ENCODE measurements at places on chromosomes 12 and 14.

GRCh38 chr14:63203618-63204406 lies 431 bp upstream of the RHOJ start:
- peak; percentile 91 for DNase-seq

DNA sequence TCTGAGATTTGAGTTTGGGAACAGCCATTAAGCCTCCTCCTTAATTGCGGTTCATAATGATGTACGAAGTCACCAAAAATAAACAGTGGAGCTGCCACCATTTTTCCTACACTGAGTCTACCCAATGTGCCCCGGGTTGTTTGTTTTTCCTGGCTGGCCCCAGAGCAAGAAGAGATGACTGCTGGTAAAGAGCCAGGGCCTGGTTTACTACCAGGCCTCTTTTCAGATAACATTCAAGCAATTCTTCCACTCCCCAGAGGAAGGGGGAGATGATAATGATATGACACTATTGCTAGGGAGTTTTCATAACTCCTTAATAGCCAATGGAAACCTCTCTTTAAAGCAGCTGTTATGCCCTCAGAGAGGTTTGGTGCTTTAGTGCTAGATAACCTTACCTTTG lies 42.3 kb downstream of the BRAP start:
- no peak for DNase-seq

DNA sequence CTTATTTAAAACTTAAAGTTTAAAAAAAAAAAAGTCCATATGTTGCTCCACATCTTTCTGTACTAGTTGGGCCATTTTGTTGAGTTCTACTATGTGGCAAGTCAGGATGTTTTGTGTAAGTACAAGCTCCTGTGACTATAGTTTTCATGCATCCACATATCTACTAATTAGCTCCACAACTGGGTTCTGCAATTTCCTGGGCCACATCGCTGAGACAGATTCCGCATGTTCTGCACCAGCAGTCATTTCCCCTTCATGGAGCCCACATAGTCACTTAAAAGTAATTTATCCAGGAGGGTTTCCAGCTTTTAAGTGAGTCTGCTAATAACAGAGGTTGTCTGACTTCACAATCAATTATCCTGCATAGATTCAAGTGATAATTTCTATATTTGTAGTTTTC lies 461.4 kb downstream of the ZFP36L1 start:
- DNase-seq: no peak

DNA sequence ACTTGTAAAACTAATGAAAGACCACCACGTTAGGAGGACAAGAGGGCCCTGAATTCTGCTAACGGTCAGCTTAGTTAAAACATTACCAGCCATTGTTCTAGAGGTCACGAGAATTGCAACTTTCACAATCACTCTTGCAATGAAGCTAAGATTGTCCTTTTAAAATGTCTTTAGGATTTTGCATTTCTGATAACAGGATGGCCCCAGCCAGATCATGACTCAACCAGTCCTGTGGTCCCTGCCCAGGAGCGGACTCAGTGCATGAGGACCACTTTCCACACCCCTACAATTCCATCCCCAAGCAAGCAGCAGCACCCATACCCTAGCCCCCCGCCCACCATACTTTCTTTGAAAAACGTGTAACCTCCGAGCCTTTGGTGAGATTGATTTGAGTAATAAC lies 28.7 kb downstream of the HSP90AA1 start:
- DNase-seq: no peak

- no peak for DNase-seq
Measured at GRCh38 chr14:57227083-57227482, 41.6 kb downstream of the EXOC5 start.

- no peak for DNase-seq
Measured at GRCh38 chr12:62866451-62867082, 68.4 kb downstream of the PPM1H start.

Measured in skeletal muscle cell (primary cell).